Neuronal stem cell (in vitro differentiated cells): ENCODE measurements at places on chromosomes 1 and 21.

GRCh38 chr1:55378582-55378981 lies 163.4 kb upstream of the USP24 start:
- no peaks in the 10 kb centered on the region for H3K27me3 ChIP-seq
- DNase-seq, result peak; percentile 36
- H3K4me3 ChIP-seq, result no peak overlapping the region
- H3K4me1 ChIP-seq, result no peaks in the 10 kb centered on the region

GRCh38 chr1:22064751-22065402 lies 12.4 kb downstream of the CDC42 start:
- H3K36me3 ChIP-seq, result peaks cover 3% of the 10 kb centered on the region
- H3K27me3 ChIP-seq, result no peaks in the 10 kb centered on the region
- H3K4me1 ChIP-seq, result no peaks in the 10 kb centered on the region
- no peak for DNase-seq
- H3K27ac ChIP-seq, result no peak overlapping the region
- no peak overlapping the region for H3K4me3 ChIP-seq

DNA sequence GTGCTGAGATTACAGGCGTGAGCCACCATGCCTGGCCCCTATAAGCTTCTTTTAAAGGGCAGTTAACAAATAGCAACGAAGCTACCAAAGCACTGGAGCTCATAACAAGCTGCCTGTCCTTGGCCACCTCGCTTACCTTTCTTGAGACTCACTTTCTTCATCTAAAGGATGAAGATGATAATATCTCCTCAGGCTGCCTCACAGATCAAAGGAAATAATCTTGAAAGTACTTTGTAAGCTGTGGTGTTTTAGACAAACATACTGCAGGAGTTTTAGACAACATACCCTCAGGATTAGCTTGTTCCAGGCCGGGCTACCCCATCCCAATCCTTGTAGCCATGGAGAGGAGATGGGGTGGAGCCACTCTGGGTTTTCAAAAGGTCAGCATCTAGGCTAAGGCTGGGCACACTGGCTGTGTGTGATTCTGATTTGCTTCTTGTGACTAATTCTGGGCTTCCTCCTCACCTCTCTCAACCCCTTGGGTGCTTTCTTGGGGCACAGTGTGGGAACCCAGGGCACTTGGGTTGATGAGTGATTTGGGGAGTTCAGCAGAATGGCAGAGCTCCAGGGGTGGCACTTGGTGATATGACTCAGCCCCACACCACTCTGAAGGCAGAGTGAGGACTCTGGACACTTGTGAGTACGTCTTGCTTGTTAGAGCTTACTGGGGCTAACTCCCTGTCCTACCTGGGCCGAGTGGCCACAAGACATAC lies 5.2 kb downstream of the GPR25 start:
- H3K4me1 ChIP-seq, result peaks cover 5% of the 10 kb centered on the region
- no peak overlapping the region for H3K27ac ChIP-seq
- H3K27me3 ChIP-seq, result no peaks in the 10 kb centered on the region
- no peak for DNase-seq
- H3K4me3 ChIP-seq, result no peak overlapping the region

DNA sequence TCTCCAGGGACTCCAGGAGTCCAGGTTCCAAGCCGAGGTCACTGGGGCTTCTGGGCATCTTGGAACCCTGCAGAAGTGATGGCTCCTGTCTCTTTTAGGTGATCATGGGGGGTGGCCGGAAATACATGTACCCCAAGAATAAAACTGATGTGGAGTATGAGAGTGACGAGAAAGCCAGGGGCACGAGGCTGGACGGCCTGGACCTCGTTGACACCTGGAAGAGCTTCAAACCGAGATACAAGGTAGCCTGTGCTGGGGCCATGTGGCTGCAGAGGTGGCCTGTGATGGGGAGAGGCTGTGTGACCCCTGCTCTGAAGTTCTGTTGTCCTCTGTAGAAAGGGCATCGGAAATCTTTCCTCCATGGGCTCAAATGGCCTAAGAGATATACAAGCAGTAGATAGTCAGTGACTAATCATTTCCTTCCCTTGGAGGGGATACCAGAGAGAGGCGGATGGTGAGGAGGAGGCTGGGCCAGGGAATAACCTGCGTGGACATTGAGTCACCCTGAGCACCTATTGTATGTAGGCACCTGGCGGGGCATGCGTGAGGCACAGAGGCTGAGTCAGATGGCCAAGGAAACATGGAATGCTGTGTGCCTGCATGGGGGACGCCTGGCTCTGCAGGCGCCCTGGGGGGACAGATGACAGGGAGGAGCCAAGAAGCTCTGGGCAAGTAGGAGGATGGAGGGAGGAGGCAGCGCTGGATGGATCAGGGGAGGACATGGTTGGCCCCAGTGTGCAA lies 59.0 kb downstream of the ALPL start:
- H3K27me3 ChIP-seq, result no peaks in the 10 kb centered on the region
- no peak for DNase-seq
- peaks cover 24% of the 10 kb centered on the region for H3K36me3 ChIP-seq
- peaks cover 8% of the 10 kb centered on the region for H3K4me1 ChIP-seq

- H3K36me3 ChIP-seq, result peaks cover 20% of the 10 kb centered on the region
- H3K4me1 ChIP-seq, result no peaks in the 10 kb centered on the region
- no peak for DNase-seq
- H3K27me3 ChIP-seq, result no peaks in the 10 kb centered on the region
- H3K27ac ChIP-seq, result no peak overlapping the region
Observed at GRCh38 chr1:27887215-27888021, 15.1 kb downstream of the THEMIS2 start.

GRCh38 chr1:162397039-162397448 lies 14.9 kb downstream of the SH2D1B start:
- DNase-seq, result no peak
- H3K27ac ChIP-seq, result no peak overlapping the region
- H3K36me3 ChIP-seq, result no peaks in the 10 kb centered on the region
- no peak overlapping the region for H3K4me3 ChIP-seq

GRCh38 chr21:36791695-36792470 lies 93.0 kb downstream of the SIM2 start:
- peaks cover 22% of the 10 kb centered on the region for H3K4me1 ChIP-seq
- H3K4me3 ChIP-seq, result no peak overlapping the region
- H3K27me3 ChIP-seq, result no peaks in the 10 kb centered on the region
- peak; percentile 18 for DNase-seq
- no peaks in the 10 kb centered on the region for H3K36me3 ChIP-seq

- no peak overlapping the region for H3K27ac ChIP-seq
- peaks cover 2% of the 10 kb centered on the region for H3K27me3 ChIP-seq
- no peak for DNase-seq
- H3K4me1 ChIP-seq, result peaks cover 25% of the 10 kb centered on the region
- H3K36me3 ChIP-seq, result no peaks in the 10 kb centered on the region
Observed at GRCh38 chr1:17187051-17187450, 17.9 kb upstream of the PADI1 start.

DNA sequence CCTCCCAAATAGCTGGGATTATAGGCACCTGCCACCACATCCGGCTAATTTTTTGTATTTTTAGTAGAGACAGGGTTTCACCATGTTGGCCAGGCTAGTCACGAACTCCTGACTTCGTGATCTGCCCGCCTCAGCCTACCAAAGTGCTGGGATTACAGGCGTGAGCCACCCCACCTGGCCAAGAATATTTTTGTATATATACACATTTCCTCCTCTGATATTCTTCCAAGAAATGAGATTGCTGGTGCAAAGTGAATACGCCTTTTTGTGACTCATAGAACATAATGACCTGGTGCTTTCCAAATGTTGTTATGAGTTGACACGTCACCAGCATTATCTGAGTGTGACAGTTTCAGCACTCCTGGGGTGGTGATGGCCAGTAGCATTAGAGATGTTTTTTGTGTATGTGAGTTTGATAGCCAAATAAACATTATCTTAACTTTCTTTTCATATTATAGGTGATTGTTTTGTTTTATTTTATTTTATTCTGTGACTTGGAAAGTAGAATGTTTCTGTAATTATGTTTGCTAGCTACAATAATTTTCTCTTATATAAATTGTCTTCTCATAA lies 54.9 kb downstream of the KCNK1 start:
- no peak overlapping the region for H3K27ac ChIP-seq
- no peak for DNase-seq
- H3K36me3 ChIP-seq, result no peaks in the 10 kb centered on the region

DNA sequence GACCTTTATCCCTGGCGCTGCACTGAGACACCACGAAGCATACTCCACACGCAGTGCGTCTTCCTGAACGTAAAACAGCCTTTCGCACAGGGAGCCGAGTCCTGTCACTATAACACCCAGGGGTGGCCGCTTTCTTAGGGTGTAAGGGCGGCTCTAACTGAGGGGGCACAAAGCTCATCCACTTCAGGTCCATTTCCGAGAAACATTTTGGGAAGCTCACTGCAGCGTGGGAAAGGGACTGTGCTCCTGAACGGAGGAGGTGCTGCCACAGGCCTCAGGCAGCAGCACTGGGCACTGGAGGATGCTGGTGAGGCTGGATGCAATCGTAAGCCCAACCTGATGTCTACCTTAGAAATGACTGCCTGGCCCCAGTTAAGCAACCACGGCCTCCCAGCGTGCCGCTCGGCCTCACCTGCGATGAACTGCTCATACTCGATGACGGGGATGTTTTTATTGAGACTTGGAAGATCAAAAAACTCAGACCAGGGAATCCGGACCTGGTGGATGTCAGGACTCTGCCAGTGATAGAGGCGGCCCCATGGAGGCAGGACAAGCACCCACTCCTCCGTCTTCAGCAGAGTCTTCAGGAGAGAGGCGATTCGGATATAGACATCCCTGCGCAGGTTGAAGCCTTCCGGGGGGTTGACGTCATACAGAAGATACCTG lies 2.3 kb downstream of the POFUT2 start:
- peaks cover 4% of the 10 kb centered on the region for H3K4me1 ChIP-seq
- no peak overlapping the region for H3K4me3 ChIP-seq
- no peaks in the 10 kb centered on the region for H3K27me3 ChIP-seq
- DNase-seq, result no peak
- no peak overlapping the region for H3K27ac ChIP-seq

DNA sequence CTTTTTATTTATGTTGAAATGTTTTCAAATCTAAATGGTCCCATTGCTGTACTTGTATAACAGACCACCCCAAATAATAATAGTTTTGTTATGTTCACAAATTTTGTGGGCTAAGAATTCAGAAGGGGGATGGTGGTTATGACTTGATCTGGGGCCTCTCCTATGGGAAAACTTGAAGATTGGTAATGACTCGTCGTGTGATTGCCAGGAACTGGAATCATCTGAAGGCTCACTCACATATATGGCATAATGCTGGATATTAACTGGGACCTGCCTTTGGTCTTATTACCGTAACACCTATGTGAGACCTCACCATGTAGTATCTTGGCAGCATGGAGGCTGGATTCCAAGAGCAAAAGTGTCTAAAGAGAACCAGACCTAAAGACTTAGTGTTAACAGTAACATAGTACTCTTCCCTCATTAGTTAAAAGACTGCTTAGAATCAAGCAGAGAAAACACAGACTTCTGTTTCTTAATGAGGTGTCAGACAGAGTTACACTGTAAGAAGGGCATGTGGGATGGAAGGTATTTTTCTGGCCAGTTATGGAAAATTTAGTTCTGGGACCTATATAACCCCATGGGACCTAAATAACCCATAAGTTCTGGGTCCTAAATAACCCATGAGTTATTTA lies 11.9 kb downstream of the LYPLAL1 start:
- no peak overlapping the region for H3K4me3 ChIP-seq
- H3K27ac ChIP-seq, result no peak overlapping the region
- H3K27me3 ChIP-seq, result no peaks in the 10 kb centered on the region
- peaks cover 40% of the 10 kb centered on the region for H3K36me3 ChIP-seq
- no peak for DNase-seq
- no peaks in the 10 kb centered on the region for H3K4me1 ChIP-seq

DNA sequence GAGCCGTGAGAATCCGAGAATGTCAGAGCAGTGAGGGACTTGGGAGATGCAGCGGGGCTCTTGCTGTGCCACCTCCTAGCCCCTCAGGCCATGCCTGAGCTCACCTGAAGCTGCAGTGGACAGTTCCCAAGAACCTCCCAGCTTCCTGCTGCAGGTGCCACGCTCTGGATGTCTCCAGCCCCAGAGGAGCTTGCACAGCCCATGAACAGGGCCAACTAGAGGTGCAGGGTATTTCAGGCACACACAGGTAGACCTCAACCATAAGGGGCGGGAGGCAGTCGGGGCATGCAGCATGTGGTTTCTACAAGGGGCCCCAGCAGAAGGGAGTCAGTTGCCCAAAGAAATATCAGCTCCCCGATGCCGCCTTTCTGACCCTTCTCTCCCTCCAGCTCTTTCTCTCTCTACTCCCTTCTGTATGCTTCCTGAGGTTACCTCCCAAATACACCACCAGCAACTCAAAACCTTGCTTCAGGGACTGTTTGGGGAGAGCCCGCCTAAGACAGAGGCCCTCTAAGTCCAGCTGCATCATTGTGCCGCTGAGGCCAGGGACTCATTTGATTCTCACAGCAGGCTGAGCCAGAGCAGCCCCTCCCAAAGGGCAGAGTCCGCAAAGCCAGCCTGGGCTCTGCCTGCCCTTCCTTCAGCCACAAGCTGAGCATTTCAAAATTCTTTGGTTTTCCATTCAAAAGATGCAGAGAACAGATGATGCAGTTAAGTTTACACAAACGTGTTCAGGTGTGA lies 209.8 kb downstream of the MATN1 start:
- no peak overlapping the region for H3K27ac ChIP-seq
- no peaks in the 10 kb centered on the region for H3K4me1 ChIP-seq
- H3K36me3 ChIP-seq, result no peaks in the 10 kb centered on the region
- H3K27me3 ChIP-seq, result no peaks in the 10 kb centered on the region

DNA sequence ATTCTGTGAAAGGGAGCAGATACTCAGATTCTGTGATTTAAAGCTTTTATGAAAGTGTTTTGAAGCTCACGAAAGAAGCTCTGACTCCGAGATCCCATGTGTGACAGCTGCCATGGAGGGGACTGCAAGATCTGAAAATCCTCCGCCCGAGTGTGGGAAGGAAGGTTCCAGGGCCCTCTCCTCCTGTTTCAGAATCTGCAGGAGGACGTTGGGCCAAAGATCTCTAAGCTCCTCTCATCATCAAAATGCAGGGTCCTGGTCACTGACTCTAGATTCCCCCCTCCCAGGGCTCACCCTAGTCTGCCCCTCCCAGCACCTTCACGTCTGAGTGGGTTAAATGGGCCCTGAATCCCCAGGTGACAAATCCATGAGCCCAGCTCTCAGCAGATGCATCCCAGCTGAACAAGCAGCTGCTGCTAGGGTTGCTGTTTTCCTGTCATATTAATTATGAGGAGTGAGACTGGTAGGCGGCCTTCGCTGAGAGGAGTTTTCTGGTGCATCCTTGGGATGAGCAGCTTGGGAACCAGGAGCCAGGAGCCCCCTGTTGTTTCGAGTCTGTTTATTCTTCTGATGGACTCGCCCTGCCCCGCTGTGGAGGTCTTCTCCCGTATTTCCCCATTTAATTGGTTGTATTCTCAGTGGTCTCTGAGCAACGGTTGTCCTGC lies 402.0 kb downstream of the MATN1 start:
- H3K27ac ChIP-seq, result no peak overlapping the region
- H3K36me3 ChIP-seq, result no peaks in the 10 kb centered on the region
- no peaks in the 10 kb centered on the region for H3K27me3 ChIP-seq
- DNase-seq, result no peak
- H3K4me3 ChIP-seq, result no peak overlapping the region

GRCh38 chr1:153919876-153920852 lies 2.6 kb downstream of the GATAD2B start:
- H3K27me3 ChIP-seq, result no peaks in the 10 kb centered on the region
- no peak for DNase-seq
- H3K27ac ChIP-seq, result no peak overlapping the region
- H3K4me3 ChIP-seq, result no peak overlapping the region
